SK-N-DZ (cell line): ENCODE measurements at places on chromosomes 3 and 15.

GRCh38 chr3:183264268-183264667, 11.2 kb downstream of the B3GNT5 start:
- no peak for DNase-seq

DNA sequence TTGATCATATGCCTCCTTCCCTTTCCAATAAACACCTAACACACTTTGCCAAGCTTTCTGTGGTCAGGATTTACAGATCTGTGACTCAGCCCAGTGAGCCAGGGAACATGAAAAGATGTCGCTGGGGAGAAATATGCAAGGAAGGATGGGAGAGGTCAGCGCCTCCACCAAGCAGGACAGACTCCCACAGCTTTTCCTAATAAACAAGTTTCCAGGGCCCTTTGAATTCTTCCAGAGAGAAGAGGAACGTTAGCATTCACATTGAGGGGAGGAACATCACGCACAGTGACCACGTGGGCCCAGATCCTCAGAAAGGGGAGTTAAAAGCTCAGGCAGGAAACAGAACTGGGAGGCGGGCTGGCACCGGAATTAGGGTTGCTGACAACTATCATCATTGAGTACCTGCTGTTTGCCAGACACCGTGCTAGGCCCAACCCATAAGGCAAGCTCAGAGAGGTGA, 33.3 kb upstream of the MRPS22 start:
- no peak for DNase-seq

- DNase-seq = no peak
Observed at GRCh38 chr3:16496408-16497222, 16.9 kb downstream of the RFTN1 start.

DNA sequence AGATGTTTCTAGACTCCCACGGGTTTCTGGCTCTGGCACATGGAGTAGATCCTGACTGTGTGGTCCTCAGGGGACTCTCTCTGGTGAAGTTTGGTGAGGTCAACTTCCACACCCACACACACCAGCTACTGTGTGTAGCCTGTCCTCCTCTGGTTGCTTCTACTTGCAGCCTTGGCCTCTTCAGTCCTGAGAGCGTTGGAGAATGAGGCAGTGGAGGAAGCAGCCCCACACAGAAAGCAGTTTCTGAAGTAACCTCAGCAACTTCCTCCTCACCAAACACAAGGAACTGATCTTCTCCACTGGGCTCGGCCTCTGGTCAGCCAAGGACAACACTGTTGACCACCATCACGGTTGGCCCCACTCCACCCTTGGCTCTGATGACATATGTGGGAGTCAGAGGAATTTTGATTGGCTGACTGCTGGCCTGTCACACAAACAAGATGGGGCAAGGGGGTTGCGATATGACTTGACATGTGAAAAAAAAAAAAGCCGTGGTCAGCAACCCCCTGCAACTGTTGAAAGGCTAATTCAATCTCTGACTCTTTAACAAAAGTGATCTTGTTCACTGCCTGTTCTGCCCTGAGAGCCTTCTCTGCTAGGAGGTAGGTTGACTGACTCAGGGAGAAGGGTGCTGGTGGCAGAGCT, 19.6 kb downstream of the CD86 start:
- no peak for DNase-seq

DNA sequence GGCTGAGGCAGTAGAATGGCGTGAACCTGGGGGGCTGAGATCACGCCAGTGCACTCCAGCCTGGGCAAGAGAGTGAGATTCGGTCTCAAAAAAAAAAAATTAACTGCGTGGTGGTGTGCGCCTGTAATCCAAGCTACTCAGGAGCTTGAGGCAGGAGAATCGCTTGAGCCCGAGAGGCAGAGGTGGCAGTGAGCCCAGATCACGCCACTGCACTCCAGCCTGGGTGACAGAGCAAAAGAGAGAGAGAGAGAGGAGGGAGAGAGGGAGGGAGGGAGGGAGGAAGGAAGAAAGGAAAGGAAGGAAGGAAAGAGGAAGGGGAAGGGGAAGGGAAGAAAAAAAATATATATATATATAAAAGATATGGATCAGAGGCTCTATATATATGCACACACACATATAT, 6.0 kb downstream of the TM4SF19 start:
- DNase-seq = no peak

- DNase-seq = no peak
Observed at GRCh38 chr3:4079339-4080195, 223.6 kb upstream of the SETMAR start.

GRCh38 chr15:40038275-40038637, 725 bp downstream of the SRP14 start:
- DNase-seq = no peak

GRCh38 chr15:48358229-48359152, 27.3 kb downstream of the DUT start:
- peak; percentile 37 for DNase-seq

DNA sequence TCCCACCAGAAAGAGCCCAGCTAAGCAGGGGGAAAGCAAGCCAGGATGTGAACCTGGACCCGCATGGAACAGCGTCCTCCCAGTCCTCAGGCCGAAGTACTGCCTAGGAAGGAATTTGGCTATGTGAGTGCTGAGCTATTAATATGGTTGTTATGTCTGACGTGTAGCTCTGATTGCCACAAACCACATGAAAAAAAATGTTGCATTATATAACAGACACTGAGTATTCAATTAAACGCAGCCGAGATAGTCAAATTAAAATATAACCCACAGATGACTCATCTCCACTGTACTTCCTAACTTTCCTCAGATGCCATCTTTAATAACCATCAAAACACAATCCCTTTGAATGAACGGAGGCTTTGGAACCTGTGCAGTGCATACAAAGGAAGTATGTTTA, 111.1 kb downstream of the GABRB3 start:
- DNase-seq = no peak

DNA sequence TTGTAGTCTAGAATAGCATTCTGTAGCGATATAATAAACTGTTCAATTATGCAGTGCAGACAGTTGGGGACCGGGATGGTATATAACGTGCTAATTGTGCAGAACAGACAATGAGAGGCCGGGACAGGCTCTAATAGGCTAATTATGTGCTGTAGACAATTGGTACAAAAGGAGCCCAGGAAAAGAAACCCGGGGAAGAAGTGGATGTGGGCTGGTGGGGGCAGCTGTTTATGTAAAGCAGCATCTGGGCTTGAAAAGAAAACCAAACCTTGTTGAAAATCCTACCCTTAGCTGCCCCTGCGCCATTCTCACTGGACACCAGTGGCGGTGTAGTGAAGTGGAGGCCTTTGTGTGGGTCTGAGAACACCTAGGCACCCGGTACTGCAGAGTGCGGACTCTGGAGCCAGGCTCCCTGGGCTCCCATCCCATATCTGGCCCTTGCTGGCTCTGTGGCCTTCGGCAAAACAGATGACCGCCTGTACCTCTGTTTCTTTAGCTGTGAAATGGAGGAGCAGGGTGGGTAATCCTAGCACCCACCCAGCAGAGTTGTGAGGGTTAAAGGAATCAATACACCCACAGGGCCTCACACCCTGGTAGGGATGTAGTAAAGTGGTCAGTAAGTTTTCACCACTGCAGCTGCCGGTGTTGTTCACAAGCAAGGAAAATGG, 51.5 kb downstream of the CMTM6 start:
- DNase-seq = no peak

- DNase-seq = no peak
Observed at GRCh38 chr3:197787412-197787811, 3.6 kb upstream of the LRCH3 start.

- no peak for DNase-seq
Observed at GRCh38 chr15:97817276-97817890, 143.1 kb upstream of the ARRDC4 start.

- no peak for DNase-seq
Observed at GRCh38 chr15:42800731-42801474, 64.0 kb upstream of the CDAN1 start.

- DNase-seq = no peak
Observed at GRCh38 chr3:46318207-46318927, 35.5 kb upstream of the CCR2 start.

- DNase-seq = no peak
Observed at GRCh38 chr3:183430325-183430957, 2.0 kb upstream of the MCF2L2 start.

GRCh38 chr3:143634991-143635390, 213.3 kb downstream of the SLC9A9 start:
- DNase-seq = no peak

DNA sequence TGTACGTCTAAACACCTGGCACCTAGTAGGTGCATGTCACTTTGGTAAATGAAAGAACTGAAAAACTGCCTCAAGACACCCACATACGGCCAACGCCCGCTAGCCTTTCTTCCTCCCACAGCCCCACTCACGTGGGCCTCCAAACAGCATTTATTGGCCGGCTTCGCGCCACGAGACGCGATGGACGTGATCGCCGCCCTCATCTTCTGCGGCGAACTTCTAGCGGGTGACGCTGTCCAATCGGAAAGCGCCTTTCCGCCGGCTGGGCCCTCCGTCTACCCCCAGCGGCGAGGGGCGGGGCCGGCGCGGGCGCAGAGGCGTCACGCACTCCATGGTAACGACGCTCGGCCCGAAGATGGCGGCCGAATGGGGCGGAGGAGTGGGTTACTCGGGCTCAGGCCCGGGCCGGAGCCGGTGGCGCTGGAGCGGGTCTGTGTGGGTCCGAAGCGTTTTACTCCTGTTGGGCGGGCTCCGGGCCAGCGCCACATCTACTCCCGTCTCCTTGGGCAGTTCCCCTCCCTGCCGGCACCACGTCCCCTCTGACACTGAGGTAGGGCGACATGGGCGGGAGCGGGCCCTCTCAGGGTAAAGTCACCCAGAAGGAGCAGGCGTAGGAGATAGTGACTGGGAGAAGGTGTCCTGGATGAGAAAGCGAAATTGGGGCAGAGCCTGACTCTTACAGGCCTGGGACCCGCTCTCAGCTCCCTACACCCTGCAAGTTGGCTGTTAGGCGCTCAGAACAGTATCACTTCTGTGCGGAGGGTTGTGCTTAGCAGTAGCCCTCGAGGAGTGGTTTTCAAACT, at the start of gene LMLN:
LMLN (plus strand) TSS at position 327 of the 803 bp plus-strand sequence; CDS start at position 356, 29 bp downstream.
- DNase-seq = peak; percentile 96

GRCh38 chr15:43920815-43921214, 94.0 kb downstream of the WDR76 start:
- peak; percentile 77 for DNase-seq

DNA sequence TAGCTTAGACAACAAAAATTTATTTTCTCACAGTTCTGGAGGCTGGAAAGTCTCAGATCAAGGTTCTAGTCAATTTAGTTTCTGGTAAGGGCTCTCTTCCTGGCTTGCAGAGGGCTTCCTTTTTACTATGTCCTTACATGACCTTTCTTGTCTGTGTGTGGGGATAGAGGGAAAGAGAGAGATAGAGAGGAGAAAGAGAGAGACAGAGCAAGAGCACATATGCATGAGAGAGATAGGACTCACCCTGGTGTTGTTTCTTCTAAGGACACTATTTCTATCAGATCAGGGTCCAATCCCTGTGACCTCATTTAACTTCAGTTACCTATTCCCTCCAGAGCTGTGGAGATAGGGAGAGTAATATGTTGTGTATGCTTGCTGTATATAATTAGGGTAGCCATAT, 44.9 kb upstream of the TEX9 start:
- no peak for DNase-seq

- no peak for DNase-seq
Observed at GRCh38 chr3:17905996-17906395, 163.6 kb upstream of the TBC1D5 start.

DNA sequence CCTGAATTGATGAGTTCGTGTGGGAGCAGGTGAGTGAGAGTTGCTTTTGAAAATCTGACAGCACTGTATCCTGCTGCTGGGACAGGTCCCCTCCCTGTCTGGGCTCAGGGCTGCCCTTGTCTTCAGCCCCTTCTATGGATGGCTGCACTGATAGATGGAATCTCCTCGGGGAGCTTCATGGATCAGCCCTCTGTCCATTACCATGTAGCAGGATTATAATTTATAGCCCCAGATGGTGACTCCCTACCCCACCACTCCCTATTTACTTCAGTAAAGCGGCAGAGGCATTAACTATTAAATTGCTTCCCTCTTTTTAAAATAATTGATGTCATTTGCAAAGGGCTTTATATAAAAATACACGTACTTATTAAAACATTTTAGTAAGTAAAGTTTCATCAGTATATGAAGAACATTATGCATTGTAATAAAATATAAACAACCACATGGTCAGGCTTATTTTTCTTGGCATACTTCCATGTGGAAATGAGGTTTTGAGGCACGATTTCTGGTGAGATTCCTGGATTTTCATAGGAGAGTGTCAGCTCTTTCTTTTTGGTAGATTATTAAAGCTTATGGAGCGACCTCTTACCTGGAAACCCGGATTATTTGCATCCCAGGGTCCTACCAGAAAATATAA, 38.5 kb downstream of the MAP3K13 start:
- DNase-seq = peak; percentile 75

GRCh38 chr3:171192176-171192854, 165.8 kb upstream of the SLC2A2 start:
- no peak for DNase-seq

DNA sequence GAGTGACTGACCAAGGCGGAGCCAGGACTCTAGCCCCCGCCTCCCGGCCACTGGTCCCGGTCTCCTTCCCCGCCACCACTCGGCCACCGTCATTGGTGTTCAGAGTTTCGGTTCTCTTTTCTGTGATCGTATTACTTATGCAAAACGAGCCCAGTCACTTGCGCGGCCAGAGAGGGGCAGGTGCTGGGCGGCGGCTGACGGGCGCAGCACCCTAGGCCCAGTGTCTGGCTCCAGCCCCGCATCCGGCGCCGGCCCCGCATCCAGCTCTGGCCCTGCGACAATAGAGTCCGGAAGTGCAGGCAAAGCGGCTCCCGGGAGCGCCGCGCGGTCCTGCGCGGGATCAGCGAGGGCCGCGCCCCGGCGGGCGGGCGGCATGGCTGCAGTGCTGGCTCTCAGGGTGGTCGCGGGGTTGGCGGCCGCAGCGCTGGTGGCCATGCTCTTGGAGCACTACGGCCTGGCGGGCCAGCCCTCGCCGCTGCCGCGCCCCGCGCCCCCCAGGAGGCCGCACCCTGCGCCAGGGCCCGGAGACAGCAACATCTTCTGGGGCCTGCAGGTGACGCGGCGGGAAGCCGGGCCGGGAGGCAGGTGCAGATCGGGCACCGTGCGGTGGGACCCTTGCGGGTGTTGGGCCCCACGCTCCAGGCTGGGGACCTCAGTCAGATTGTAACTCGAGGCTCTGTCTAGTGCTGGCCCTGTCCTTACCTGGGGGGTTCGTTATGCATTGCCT, at the start of gene TMEM62:
TMEM62 (plus strand) TSS at position 157 of the 727 bp plus-strand sequence; CDS start at position 374, 217 bp downstream.
- DNase-seq = peak; percentile 65

GRCh38 chr15:70271422-70272088, 173.8 kb upstream of the TLE3 start:
- DNase-seq = no peak

GRCh38 chr3:8576841-8577571, 67.6 kb downstream of the SSUH2 start:
- no peak for DNase-seq

- no peak for DNase-seq
Observed at GRCh38 chr3:79953591-79954101, 185.8 kb upstream of the ROBO1 start.

GRCh38 chr15:77580996-77581682, 51.6 kb downstream of the LINGO1 start:
- peak; percentile 68 for DNase-seq

- no peak for DNase-seq
Observed at GRCh38 chr15:65331811-65332210, 27.3 kb downstream of the RNU5B-1 start.

DNA sequence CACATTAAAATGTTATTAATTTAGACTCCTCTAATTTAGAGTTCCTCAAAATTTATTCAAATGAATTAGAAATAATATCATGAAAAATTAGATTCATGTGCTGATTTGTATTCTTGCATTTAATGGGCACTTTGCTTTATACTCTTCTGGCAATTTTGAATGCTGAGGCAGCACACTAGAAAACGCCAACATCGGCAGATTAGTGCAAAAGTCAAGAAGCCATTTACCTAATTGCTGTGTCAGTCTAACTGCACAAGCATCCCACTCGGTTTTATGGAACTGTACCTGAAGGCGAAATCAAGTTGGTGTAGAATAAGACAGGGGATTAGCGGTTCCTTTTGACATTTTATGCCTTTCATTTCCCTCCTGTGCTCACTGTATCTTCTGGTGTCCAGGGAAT, 382.0 kb downstream of the ROBO2 start:
- no peak for DNase-seq
